Cardiac muscle cell (in vitro differentiated cells and primary cell): ENCODE measurements at places on chromosomes 7 and 10. TPM values are rescaled to one million over a fixed set of nuclear protein-coding genes. Genes with fewer than 3 reads are reported as not detected.

- no peak overlapping the region for H3K27ac ChIP-seq
- no peak overlapping the region for H3K4me3 ChIP-seq
- H3K27me3 ChIP-seq = no peaks in the 10 kb centered on the region
- H3K36me3 ChIP-seq = no peaks in the 10 kb centered on the region
- H3K4me1 ChIP-seq = no peaks in the 10 kb centered on the region
These were observed 692.6 kb downstream of the ZWINT start for GRCh38 chr10:55668326-55668922.

DNA sequence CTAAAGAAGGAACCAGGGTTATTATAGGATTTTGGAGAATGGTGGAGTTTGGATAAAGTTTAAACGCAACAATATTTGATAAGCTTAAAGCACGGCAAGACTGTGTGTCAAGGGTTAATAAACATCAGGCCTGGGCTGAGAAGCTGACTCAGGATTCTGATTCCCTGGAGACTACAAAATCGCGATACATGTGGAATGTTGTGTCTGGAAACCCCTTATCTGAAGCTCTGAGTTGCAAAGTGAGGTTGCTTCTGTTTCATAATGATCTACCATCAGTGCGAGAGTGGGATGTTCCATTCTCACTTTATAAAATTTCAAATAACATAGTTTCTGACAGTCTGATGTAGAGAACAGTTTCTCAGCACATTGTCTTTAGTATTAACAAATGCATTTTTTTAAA is 7.8 kb downstream of the C1GALT1 start:
- H3K4me3 ChIP-seq = no peak overlapping the region
- H3K27ac ChIP-seq = peak overlapping the region; percentile 1
- no peaks in the 10 kb centered on the region for H3K27me3 ChIP-seq
- H3K36me3 ChIP-seq = no peaks in the 10 kb centered on the region

GRCh38 chr7:15891151-15891881 is 204.8 kb upstream of the MEOX2 start:
- no peak overlapping the region for H3K4me3 ChIP-seq
- no peaks in the 10 kb centered on the region for H3K4me1 ChIP-seq
- H3K36me3 ChIP-seq = no peaks in the 10 kb centered on the region
- no peaks in the 10 kb centered on the region for H3K27me3 ChIP-seq

- no peaks in the 10 kb centered on the region for H3K36me3 ChIP-seq
- H3K27ac ChIP-seq = no peak overlapping the region
- no peak overlapping the region for H3K4me3 ChIP-seq
- H3K27me3 ChIP-seq = no peaks in the 10 kb centered on the region
These were observed 47.2 kb downstream of the DNAJC12 start for GRCh38 chr10:67790534-67791408.

The SRRM3 gene
- total RNA-seq = 0.89 and 1.2 TPM in 2 replicates

The NANOS1 gene
- 1.0 and 1.5 TPM in 2 replicates for total RNA-seq
